HFFc6 (cell line): ENCODE measurements at places on chromosomes 3 and 15.

DNA sequence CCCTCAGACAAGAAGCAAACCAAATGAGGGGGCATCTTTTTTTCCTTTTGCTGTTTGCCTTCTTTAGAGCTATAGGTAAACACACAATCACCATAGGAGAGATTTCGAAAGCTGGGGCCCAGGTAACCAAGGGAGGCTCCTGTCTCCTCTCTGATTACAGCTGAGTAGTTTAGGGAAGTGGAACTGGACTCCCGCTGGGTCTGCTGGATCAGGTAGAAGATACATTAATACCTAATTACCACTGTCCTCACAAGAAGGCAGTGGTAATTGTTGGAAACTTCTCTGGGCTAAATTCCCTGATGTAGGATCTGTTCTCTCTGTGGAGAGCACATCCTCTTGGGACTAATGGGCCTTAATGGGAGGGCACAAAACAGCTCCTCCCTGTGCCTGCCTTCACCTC, 32.7 kb downstream of the HDC start:
- no peak for DNase-seq

- peak; percentile 60 for DNase-seq
Observed at GRCh38 chr3:71310359-71310979, 273.1 kb downstream of the FOXP1 start.

- no peak for DNase-seq
Observed at GRCh38 chr3:59884409-59884808, 834.6 kb upstream of the CFAP20DC start.

GRCh38 chr15:73573572-73573971, 59.6 kb downstream of the NPTN start:
- DNase-seq, result peak; percentile 70

DNA sequence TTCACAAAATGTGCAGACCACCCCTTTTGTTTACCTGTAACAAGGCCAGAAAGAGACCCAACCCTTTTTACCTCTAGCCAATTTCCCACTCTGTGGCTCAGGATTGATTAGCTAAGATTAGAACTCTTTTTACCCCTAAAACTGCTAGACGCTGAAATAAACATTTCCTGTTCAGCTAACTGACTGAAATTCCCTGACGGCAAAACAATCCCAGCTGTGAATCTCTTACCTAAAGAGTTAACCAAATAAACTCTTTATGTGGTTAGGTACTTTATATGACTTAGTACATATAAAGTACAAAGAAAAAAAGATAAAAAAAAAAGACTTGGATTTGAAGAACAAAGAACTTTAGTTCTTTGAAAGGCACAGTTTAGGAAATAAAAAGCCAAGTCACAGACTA, 988.7 kb downstream of the FHIT start:
- DNase-seq, result no peak

DNA sequence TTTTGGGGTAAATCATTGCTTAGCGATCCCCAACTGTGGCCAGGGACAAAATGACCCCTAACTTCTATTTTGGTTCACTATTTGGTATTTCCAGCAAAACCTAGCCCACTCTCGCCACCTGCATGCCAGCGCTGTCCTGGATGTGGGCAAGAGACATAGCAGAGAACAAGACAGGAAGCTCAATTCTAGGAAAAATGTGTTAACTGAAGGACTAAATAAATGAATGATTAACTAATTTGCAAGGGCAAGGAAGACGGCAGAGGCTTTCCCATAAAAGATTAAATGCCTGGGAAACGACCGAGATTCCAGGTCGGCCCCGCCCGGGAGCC, 408 bp downstream of the NICN1 start:
- no peak for DNase-seq

GRCh38 chr3:108818404-108818803, 4.2 kb upstream of the TRAT1 start:
- no peak for DNase-seq

DNA sequence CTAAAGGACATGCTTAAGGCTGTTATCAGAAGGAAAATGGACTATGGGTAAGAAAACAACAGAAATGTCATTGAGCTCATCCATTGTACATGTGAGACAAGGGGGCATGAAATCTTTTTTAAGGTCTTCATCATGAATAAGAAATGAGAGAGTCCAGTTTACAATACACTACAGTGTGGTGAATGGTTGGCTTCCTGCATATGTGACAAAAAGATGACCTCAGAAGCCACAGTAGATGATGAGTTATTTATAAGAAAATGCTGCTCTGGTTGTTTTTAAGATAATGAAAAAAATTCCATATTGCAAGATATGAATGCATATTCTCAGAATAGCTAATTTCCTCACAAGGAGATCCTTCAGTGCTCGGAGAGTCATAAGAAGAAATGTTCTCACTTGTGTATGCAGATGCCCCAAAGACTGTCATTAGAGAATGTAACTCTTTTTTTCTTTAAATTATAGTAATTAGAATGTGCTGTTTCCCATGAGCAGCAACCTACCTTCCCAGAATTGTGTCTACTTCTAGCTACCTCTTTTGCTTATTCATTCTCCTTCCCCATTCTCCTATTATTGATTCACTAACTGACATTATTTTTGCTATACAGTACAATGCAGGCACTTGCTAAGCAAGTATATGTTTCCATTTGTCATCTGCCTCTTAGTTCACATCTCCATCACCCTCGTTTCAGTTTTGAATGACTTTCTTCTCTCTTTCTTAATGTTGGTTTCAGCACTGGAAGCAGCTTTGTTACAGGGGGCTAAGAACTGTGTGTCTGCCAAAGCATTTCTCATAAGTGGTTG, 152.0 kb upstream of the PEX5L start:
- DNase-seq, result no peak

DNA sequence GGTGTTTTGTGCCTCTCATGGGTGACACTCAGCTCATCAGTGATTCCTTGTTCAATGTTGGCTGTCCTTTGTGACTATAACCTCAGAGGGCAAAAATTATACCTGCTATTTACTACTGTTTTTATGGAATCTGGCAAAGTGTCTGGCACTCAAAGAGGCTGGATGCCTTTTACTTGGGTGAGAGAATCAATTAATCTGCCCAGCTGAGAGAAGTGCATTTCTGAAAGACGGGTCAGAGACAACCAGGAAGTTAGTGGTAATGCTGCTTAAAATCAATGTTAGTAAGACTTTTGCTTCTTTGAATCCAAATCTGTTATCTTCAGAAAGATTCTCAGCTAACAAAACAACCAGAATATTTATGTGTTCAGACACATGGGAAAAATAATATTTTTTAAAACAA, 436.2 kb upstream of the SUCLG2 start:
- DNase-seq, result no peak

DNA sequence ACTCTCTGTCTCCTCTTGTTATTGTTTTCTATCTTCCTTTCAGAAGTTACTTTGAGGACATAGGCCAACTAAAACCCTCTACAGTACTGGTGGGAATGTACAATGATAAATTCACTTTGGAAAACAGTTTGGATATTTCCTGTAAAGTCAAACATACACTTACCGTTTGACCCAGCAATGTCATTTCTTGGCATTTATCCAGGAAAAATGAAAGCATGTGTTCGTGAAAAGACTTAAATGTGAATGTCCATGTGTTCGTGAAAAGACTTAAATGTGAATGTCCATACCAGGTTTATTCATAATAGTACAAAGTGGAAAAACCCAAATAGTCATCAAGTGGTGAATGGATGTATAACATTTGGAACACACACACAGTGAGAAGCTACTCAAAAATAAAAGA, 361.5 kb upstream of the DPH6 start:
- no peak for DNase-seq

DNA sequence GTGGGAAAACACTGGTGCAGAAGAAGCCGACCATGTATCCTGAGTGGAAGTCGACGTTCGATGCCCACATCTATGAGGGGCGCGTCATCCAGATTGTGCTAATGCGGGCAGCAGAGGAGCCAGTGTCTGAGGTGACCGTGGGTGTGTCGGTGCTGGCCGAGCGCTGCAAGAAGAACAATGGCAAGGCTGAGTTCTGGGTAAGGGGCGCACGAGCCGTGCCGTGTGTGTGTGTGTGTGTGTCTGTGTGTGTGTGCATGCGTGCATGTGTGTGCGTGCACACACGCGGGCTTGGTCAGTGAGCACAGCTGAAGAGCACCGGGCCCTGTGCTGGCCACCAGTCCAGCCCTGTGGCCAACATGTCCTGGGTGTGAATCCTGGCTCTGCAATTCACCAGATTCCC, 18.6 kb downstream of the PRKCD start:
- no peak for DNase-seq

DNA sequence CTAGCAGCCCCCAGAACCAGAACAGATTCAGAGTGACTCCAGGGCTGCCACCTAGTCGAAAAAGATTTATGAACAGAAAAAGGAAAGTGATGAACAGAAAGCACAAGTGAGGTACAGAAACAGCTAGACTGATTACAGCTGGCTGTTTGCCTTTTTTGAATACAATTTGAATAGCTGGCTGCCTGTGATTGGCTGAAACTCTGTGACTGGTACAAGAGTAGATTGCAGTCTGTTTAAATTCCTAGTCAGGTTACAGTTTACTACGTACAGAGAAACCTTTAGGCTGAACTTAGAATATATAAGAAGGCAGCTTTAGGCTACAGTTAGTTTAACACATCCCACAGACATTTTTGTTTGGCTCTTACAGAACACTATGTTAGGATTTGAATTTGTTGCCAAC, 10.0 kb downstream of the CCDC13 start:
- peak; percentile 32 for DNase-seq

DNA sequence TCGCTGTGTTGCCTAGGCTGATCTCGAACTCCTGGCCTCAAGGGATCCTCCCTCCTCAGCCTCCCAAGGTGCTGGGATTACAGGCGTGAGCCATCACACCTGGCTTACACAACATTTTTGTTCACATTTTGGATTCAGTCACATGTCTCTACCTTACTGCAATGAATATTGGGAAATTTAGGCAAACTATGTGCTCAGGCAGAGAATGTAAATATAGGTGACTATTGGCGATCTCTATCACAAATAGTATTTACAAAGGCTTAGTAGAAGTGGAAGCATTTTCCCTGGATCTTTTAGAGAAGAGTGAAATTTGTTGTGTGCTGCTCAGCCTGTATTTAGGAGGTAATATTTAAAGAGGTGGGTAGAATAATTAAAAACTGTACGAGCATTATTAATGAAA, 20.7 kb downstream of the SCAANT1 start:
- no peak for DNase-seq

GRCh38 chr3:178823591-178824246, 247.9 kb downstream of the ZMAT3 start:
- DNase-seq, result no peak

- DNase-seq, result peak; percentile 37
Observed at GRCh38 chr3:185711255-185711870, 113.5 kb downstream of the IGF2BP2 start.

DNA sequence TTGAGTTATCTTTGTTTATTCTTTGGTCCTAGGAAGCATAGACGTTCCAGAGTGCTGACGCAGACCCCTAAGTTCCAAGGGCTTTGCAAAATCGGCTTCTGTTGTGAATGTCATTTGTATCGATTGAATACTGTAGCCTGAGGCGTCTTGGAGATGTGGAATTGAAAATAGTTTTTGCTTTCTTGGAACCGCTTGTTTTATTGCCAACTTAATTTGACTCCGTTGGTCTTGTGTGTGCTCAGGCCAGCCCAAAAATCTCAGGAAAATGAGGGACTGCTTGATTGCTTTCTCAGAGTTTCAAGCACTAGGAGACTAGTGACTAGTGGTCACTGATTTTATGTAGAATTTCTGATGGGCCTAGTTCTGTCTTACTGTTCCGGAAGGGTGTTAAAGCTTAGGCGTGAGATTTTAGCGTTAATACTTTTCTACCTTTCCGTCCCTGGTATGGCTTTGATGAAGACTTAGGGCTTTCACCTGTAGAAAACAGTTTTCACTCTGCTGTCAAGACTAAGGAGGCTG, 263 bp upstream of the UTS2B start:
- peak; percentile 51 for DNase-seq

DNA sequence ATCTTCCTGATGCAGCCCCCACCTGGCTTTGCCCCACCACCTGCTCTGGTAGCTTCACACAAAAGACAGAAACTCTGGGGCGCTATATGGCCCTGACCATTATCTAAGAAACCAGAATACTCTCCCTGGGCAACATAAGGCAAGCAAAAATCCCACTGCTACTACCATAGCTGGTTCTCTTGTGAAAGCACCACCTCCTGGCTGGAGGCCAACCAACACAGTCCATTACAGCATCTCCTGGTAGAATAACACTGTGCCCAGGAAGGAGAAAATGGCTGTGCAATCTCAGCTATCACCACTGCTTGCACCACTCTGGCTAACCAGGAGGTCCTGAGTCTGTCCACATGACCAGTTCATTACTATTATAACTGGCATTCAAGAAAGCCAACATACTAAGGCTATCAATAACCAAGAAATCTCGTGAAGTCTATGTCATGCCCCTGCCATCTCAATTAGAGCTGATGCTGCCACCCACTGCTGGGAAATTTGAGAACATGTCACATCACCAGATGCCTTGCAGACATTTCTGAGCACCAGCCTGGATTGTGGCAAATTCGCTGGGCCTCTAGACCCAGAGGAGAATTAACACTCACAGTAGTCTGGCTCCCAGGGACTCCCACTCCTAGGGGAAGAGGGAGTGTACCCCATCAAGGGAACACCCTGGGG, 1114.8 kb downstream of the ROBO2 start:
- no peak for DNase-seq
